MG63 (cell line): ENCODE measurements at places on chromosomes 6 and 20. TPM values are rescaled to one million over a fixed set of nuclear protein-coding genes. Genes with fewer than 3 reads are reported as not detected.

- DNase-seq: no peak
These were observed 157.5 kb downstream of the BMP7 start for GRCh38 chr20:57108742-57109570.

GRCh38 chr20:58128635-58129625 is 99.5 kb downstream of the ANKRD60 start:
- DNase-seq: no peak

- no peak for DNase-seq
These were observed 215.5 kb downstream of the ANKRD60 start for GRCh38 chr20:58012731-58013510.

DNA sequence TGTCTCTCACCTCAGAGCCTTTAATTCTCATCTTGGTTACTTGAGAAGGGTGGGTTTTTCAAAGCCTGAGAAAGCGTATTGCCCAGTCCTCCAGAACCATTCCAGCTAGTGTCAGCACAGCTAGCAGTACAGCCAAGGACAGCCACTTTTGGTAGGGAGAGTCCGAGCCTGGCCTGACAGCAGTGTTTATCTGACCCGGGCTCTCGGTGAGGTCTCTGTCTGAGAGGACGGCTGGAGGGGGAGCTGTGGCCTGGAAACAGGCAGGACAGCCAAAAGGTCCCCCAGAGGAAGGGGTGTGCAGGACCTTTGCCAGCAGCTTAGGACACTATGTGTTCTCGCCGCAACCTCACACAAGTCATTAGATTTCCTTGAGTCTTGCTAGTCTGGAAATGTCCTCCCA is 38.8 kb downstream of the LYRM2 start:
- DNase-seq: no peak

DNA sequence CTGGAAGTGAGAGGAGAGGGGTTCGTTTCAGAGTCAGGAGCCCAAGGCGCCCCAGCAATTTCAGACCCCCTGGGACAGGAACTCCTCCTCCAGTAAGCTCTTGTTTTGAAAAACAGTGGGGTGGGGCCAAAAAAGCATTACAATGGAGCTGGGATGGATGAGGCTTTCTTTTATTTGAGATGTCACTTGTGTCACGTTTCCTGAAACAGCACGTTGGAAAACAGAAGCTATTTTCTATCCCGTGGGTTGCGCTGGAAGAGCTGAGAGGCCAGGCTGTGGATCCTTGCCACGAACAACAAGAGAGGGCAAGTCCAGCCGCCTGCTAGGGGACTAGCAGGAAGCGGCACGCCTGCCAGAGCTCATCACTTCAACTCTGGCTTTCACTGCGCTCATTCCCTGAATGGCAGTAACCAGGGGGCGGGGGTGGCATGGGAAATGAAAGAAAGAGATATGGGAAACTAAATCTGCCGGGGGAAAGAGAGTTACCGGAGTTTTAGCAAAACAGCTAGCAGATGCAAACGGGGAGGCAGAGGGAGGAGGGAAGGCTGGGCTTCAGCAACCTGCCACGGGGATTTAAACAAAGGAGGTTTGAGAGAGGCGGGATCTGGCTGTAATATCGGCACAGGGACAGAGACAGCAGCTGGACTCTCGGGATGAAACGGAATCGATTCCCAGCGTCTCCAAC is 34.6 kb downstream of the GCNT2 start:
- peak; percentile 93 for DNase-seq

GRCh38 chr6:127938701-127939100 is 37.8 kb upstream of the THEMIS start:
- no peak for DNase-seq

DNA sequence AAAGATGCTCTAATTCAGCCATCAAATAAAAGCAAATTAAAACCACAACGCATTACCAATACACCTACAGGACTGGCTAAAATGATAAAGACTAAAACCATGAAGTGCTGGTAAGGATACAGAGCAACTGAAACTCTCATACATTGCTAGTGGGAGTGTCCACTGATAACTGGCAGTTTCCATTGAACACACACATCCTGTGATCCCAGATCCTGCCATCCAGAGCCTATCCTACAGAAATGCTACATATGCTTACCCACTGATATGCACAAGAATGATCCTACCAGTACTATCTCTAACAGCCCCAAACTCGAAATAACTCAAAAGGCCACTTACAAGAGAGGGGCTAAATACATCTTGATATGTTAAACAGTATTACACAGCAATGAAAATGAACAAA is 81.0 kb downstream of the FYN start:
- no peak for DNase-seq

GRCh38 chr20:37986873-37987601 is 46.2 kb downstream of the TTI1 start:
- peak; percentile 92 for DNase-seq

- no peak for DNase-seq
These were observed 94.0 kb upstream of the SLC2A12 start for GRCh38 chr6:134146268-134147033.

- DNase-seq: no peak
These were observed 92.6 kb upstream of the PRDM1 start for GRCh38 chr6:105993341-105994117.

- no peak for DNase-seq
These were observed 187.6 kb downstream of the ZFP64 start for GRCh38 chr20:52004018-52004417.

DNA sequence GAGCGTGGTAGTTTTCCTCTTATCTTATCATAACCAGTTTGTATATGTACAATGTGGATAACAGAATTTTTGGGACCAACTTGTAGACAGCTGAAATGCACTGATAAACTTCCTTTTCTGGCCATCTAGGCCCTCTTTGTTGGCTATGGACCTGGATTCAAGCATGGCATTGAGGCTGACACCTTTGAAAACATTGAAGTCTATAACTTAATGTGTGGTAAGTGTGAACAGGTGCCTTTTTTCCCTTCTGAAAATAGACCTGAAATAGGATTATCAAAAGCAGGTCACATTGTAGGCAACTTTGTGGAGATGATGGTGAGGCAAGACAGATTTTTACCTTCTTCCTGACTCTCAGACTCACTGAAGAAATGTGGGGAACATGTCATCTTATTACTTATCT is 67.8 kb downstream of the ENPP1 start:
- no peak for DNase-seq

DNA sequence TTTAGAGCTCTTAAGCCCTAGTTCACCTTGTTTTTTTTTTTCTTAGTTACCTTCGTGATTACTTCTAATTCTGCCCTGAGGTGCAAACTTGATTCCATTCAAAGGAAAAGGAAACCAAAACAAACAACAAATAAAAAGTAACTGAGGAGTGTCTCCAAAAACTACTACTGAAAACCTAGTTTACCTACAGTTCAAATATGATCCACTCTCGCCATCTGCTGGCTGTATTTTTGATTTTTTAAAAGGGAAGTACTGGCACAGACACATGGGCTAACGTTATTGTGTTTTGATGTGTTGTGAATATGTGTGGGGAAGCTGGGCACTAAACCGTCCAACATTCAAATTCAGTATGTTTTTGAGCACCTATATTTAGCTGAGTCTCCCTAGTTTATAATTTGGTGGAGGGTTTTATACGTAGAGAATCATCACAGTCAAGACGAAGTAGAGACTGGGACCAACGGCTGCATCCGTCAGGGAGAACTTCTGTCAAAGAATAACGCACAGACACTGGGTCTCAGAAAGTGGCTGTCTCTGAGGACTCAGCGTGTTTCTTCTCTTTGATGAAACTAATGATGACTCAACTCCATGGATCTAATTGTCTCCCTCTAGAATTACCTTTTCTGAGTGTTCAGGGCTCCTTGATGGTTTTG is 373.5 kb upstream of the BTBD3 start:
- no peak for DNase-seq

DNA sequence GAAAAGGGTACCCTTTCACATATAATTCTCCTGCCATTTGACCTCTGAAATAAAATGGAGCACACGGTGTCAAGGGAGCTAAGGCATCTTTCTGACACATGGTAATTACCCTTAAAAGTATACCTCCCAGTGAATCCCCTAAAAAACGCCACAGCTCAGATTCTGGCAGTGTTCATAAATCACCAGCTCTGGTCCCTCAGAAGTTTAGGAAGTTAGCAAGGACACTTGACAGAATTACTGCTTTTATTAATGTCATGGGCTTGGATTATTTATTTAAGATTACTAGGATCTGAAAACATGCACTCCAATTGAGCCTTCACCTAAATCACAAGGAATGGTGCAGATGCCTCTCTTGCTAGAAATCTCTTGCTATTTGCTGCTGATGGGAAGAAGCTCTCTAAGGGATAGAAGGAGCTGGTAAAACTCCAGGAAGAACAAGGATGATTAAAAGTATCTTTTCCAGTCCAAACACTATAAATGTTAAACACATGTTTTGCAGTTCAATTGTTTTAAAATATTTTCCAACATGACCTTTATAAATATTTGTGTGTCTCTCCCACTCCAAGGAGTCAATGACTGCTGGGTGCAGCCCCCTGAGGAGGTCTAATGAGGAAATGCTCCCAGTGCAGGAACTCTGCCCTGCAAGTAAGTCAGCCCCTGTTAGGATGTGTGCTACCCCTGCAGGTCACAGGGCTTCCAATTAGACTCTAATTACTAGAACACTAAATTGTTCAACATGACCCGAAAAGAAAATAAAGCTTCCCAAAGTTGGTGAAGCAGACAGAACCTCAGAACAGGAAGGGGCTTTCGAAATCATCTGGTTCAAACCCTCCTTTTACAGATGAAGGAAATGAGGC is 230.3 kb downstream of the TFAP2A start:
- no peak for DNase-seq

DNA sequence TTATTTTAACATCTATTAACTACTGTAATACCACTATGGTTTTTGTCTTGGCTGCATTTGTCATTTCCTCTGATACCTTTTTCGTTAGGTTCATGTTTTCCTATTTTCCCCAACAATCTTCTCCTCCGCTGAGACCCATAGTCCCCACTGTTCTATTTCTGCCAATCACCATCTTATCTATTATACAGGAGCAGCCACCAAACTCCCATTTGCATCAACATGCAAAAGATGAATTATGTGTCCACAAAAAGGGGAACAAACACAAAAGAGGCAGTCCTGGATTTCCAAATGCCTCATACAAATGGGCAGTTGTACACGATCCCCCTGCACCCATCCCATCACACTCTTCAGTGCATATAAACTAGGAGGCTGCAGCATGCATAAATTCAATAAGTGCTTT is 121.7 kb upstream of the MYLIP start:
- DNase-seq: no peak

DNA sequence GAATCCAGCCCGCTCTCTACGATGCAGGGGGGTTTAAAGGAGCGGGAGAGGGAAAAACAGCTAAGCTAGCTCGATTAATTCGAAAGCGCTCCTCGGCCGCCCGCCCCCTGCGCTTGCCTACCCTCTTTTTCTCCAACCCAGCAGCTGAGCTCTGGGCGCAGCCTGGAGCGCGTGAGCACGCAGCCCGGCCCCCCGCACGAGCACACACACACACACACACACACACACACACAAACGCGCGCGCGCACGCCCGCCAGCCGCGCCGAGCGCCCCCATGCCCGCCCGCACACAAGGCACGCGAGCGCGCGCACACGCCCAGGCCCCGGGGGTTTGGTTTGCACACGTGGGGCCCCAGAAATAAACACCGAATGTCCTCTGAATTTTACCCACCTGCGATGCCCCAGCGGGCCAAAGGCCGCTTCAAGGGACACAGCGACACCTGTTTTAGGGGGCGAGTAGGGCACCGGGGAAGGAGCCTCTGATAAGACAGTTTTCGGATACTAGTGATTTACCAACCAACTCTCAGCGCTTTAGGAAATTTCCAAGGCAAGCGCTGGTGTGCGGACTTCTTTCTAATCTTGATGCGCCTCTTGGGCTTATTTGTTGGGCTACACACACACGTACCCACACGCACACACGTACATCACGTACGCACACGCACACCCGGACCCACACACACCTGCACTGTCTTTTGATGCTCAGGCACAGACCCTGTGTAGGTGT is 802 bp upstream of the NRN1 start:
- peak; percentile 62 for DNase-seq

- DNase-seq: no peak
These were observed 59.6 kb downstream of the SPTLC3 start for GRCh38 chr20:13068336-13068735.

DNA sequence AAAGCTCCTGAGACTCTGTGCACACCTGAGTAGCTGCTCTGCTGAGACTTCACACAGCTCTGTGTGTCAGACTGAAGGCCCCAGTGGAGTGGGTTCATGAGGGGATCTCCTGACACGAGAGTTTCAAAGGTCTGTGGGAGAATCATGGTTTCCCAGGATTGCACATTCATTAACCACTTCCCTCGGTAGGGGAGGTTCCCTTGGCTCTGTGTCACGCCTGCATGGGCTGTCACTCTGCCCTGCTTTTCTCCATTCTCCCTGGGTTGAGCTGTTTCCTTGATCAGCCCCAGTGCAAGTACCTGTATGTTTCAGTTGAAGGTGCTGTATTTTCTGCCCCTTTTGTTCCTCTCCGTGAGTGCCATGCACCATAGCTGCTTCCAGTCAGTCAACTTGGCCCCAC is 236.9 kb downstream of the EPM2A start:
- DNase-seq: no peak

- DNase-seq: no peak
These were observed 2.3 kb downstream of the PXDC1 start for GRCh38 chr6:3749067-3749841.

GRCh38 chr6:132017942-132018341 is 66.8 kb upstream of the CCN2 start:
- no peak for DNase-seq

DNA sequence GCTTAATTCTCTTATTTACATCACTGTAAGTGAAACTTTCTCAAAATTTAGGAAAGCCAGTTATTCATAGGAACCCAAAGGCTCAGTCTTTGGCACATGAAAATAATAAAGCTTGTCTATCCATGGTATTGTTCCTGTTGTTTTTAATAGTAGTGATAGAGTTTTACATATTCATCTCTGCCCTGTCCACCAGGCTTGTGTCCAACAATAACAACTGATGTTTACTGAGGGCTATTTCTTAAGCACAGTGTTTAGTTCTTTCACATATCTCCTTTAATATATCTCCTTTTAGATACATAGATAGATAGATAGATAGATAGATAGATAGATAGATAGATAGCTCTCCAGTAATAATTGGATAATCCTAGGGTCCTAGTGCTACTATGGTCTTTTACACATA is 34.2 kb downstream of the FOXQ1 start:
- DNase-seq: no peak

GRCh38 chr20:36854348-36855240 is 21.3 kb upstream of the TLDC2 start:
- DNase-seq: peak; percentile 64

Gene ALDH5A1
- 1.1 and 1.5 TPM in 2 replicates for total RNA-seq

Gene VGLL2
- total RNA-seq: not detected in 2 replicates

Gene PXMP4
- 1.5 and 2.7 TPM in 2 replicates for total RNA-seq

Gene SDCBP2
- 4.9 TPM in 1 of 2 replicates, not detected in the other for total RNA-seq

Gene RALY
- 181 and 241 TPM in 2 replicates for total RNA-seq

Gene NDUFAF5
- 39.2 and 48.8 TPM in 2 replicates for total RNA-seq

Gene BTBD3
- 26.8 and 31.4 TPM in 2 replicates for total RNA-seq

Gene CGA
- not detected in 2 replicates for total RNA-seq

Gene CPNE1
- total RNA-seq: 284 and 335 TPM in 2 replicates

Gene CST7
- total RNA-seq: not detected in 2 replicates
